Myometrial cell (primary cell): ENCODE measurements at places on chromosomes 6 and 20. TPM values are rescaled to one million over a fixed set of nuclear protein-coding genes. Genes with fewer than 3 reads are reported as not detected.

Gene RIPPLY2
- total RNA-seq: not detected in 2 replicates

Gene BNIP5
- not detected in 2 replicates for total RNA-seq

Gene RNF144B
- total RNA-seq: 1.1 and 1.2 TPM in 2 replicates

Gene CASS4
- total RNA-seq: 24.1 and 25.4 TPM in 2 replicates

Gene LHFPL5
- not detected in 2 replicates for total RNA-seq

Gene JPH2
- 1.4 and 2.1 TPM in 2 replicates for total RNA-seq

Gene FAM162B
- total RNA-seq: 3.2 and 7.8 TPM in 2 replicates

Gene SEMG1
- not detected in 2 replicates for total RNA-seq

Gene TMEM217
- total RNA-seq: 1.4 and 2.0 TPM in 2 replicates

Gene ULBP2
- total RNA-seq: 8.1 and 10.6 TPM in 2 replicates

Gene PRKN
- total RNA-seq: 0.18 TPM in 1 of 2 replicates, not detected in the other

Gene PAK5
- not detected in 2 replicates for total RNA-seq

Gene SCGN
- not detected in 2 replicates for total RNA-seq
